ENCODE measurements at places on chromosomes 3 and 15. TPM values are rescaled to one million over a fixed set of nuclear protein-coding genes. Genes with fewer than 3 reads are reported as not detected.

The FEZF2 gene
- not detected for total RNA-seq

The RHO gene
- not detected for total RNA-seq

The PPARG gene
- 9.7 TPM for total RNA-seq

The CPLX3 gene
- not detected for total RNA-seq

The ARL6 gene
- 9.1 TPM for total RNA-seq

The OR5K2 gene
- total RNA-seq: not detected

The SLC28A2 gene
- not detected for total RNA-seq

GRCh38 chr3:159007331-159007730 lies 205.5 kb downstream of the MFSD1 start:
- DNase-seq: no peak

DNA sequence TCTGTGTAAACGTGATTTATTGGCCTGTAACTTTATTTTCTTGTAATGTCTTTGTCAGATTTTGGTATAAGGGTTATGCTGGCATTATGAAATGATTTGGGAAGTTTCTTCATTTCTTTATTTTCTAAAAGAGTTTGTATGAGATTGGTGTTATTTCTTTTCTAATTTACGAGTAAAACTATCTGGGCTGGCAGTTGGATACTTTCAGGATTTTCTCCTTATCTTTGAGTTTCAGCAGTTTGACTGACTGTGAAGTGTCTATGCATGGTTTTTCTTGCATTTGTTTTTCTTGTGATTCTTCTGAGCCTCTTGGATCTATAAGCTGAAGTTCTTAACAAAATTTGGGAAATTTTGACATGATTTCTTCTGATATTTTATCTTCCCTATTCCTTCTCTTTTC lies 18.1 kb downstream of the ADGRG7 start:
- DNase-seq: no peak

GRCh38 chr3:119069725-119070124 lies 35.1 kb upstream of the IGSF11 start:
- DNase-seq: no peak

DNA sequence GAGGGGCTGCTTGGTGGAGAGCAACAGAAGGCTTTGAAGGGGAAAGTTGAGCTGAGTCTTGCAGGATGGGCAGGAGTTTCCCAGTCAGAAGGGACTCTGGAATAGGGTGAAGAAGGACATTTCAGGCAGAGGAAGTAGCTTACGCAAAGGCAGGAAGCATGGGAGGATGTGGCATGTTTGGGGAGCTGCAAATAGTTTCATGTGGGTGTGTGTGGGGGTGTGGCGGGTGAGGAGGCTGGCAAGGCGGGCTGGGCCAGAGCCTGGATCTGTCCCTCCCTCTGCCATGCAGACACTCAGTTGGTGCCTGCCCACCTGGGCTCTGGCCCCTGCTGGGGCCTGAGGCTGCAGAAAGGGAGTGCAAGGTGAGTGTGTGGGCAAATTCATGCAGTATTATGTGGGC lies 10.4 kb downstream of the TEX264 start:
- DNase-seq: no peak

DNA sequence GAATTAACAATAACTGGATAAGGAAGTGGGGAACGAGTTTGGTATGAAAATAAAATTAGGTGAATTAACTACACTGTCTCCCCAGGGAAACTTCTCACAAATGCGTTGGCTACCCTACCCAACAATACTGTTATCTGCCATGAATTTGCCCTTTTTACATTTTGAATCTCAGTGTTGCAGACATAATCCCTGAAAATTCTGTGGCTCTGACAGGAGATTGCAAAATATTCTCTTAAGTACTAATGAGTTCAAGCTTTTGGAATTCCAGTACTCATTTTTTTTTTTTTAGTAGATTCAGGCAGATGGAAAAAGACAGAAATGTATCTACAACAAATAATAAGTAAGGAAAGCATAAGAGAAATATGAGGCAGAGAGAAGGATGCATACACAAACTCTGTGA lies 332.6 kb downstream of the LSAMP start:
- no peak for DNase-seq

DNA sequence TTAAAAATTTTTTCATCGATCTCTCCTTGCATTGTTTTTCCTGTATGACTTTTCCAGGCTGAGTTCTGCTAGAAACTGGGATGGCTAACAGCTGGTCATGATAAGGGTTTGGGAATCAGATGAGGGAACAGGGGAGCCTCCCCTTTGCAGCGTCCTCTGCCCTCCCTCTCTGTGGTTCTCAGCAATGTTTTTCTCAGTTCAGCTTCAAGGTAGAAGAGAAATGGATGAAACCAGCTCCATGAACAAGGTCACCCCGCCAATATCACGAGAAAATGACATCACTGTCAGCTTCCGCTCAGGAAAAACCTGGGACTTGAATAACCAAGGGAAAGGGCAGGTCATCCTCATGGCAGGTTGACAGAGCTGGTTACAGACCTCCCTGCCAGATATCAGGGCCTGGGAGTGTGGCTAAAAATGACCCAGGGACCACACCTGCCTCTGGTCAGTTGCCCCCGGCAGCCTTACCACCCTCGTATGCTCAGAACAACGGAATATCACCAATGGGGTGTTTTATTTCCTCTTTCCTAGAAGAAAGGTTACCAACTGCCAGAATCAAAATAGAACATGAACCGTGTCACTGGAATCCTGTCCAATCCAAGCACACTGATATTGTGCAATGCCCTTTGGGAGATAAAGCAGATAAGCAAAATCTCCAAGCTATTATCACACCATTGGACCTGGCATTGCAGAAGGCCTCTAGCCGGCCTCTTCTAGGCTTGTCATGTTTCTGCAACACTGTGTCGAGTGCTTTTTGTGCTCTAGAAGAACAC lies 26.1 kb downstream of the LSM3 start:
- peak; percentile 71 for DNase-seq

GRCh38 chr3:56131974-56132590 lies 336.2 kb downstream of the ERC2 start:
- peak; percentile 69 for DNase-seq

- DNase-seq: peak; percentile 88
Observed at GRCh38 chr3:173617490-173617889, 219.9 kb downstream of the NLGN1 start.

- no peak for DNase-seq
Observed at GRCh38 chr3:111045564-111045963, 26.1 kb upstream of the NECTIN3 start.

- no peak for DNase-seq
Observed at GRCh38 chr15:74543043-74543422, 2.0 kb downstream of the ARID3B start.

DNA sequence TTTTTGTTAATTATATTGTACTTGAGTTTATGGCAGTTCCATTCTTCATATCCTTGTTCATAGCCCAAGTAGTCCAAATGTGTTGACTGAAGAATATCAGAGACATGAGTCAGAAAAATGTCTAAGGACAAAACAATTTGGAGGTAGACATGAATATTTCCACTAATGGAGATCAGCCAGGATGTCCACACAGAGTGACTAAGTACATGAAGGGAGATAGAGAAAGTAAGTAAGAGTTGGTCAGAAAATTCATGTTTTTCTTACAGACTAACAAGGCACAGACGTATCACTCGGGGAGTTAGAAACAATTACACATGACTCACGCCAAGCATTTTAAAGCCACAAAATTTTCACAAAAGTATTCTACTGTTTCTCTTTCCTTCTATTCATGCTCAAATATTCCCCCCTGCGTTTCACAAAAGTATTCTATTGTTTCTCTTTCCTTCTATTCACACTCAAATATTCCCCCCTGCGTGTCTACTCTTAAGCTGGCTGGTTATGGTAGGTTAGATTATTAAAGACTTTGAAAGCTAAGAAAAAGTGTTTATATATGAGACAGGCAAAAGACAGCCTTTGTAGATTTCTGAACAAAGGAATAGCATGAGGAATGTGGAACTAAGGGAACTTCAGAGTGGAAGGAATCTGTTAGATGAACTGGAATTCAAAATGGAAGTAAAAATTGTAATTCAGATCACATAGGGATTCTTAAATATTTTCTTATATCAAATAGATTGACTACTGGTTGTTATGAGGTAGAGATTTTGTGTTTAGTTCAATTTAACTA lies 648.7 kb upstream of the CCDC54 start:
- no peak for DNase-seq

GRCh38 chr3:114685161-114685560 lies 391.3 kb downstream of the TIGIT start:
- DNase-seq: no peak

DNA sequence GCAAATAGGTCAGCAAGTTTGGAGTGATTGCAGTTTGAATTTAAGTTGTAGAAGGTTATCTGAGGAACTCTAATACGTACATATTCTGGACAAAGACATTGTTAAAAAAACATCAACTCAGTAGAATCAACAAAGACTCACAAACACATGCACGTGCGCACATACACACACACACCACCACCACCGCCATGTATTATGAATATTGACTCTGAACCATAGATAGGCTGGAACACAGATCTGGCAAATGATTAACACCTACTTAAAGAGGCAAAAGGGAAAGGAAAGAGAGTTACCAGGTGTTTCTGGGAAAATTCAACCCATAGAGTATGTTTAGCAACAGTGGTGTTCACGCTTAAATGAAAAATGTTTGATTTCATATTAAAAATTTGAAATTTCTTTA lies 334.2 kb upstream of the ALCAM start:
- DNase-seq: no peak

DNA sequence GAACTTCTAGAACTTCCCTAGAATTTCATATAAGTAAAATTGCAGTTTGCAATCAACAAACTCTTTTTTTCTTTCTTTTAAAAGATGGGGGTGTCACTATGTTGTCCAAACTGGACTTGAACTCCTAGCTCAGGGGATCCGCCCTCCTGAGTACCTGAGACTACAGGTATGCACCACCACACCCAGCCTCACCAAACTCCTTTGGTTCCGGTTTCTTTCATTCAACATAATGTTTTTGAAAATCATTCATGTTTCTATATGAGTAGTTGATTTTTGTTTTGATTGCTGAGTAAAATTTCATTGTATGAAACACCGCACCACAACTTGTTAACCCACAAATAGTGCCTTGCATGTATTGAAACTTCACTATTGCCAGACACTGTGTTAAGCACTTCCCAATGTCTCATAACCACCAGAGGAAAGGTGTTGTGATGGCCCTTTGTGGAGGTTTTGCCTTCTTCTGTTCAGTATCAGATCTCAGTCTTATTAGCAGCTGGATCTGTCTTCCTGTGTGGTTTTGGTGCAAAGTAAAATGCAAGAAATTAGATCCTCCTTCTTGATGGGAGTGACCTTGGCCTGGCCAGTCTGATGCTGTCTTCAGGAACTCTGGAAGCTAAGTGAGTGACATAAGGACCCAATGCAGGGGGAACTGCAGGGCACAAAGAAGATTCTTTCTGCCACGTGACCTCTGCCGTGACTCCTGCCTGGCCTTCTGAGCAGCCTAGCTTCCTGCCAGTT lies 78.8 kb upstream of the UBE2E1 start:
- no peak for DNase-seq

DNA sequence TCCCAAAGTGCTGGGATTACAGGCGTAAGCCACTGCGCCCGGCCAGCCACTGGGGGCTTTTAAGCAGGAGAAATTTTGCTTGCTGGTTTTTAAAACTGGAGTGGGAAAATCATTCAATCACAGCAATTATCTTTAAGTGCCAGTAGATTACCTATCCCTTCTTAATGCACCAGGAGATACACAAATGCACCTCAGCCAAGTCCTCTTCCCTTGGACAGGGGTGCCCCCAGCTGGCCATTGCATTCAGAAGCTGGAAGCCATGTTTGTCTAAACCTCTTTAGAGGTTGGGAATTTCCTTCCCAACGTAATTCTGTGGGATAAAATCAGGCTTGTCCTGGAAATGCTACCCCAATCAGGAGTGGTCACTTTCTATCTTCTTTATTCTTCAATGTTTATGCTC lies 26.6 kb downstream of the MIX23 start:
- DNase-seq: no peak

GRCh38 chr3:126104028-126104635 lies 20.2 kb upstream of the SLC41A3 start:
- peak; percentile 63 for DNase-seq

- no peak for DNase-seq
Observed at GRCh38 chr3:36282766-36283165, 97.5 kb upstream of the STAC start.

- no peak for DNase-seq
Observed at GRCh38 chr3:103894162-103894822, 1459.5 kb downstream of the ZPLD1 start.

DNA sequence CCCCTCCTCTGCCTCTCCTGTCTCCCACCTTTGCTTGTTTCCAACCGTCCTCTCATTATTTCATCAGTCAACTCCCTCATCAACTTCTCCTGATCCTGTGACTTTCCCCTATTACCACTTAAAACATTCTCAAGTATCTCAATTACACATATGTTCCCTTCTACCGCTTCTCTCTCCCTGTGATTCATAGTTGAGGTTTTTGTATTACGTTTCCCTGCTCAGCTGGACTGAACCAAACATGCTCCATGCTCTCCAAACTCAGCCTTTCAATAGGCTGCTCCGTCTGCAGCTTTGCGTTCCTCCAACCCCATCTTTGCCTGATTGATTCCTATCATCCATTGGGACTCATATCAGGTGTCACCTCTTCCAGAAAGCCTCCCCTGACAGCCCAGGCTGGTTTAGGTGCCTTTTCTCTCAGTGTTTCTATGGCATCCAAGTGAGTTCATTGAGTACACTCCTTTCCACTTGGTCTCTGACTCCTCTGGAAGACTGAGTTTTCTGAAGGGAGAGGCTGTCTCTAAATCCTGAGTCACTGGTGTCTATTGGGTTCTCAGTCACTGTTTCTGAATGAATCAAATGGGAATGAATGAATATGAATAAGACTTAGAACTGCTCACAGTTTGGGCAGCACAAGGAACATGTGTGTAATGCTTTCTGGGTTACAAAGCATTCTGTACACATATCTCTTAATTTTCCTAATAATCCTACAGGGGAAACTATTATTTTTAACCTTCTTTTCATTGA lies 56.4 kb downstream of the PLD1 start:
- no peak for DNase-seq

GRCh38 chr15:61336026-61336638 lies 107.0 kb upstream of the RORA start:
- no peak for DNase-seq

DNA sequence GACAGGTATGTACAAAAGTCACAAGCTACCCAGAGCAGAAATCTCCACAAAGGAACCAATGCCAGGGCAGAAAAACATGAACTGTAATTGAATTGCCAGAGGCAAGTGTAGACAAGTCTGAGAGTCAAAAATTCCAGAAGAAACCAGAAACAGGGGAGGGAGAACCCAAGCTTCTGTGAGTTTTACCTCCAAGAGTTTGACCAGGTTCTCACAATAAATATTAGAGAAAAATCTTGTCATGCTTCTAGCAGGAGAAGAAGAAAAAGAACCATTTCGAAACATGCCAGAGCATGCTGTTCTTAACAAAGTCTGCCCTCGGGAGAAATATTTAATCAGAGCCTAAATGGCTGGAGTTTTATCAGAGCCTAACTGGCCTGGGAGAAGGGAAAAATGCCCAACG lies 32.5 kb upstream of the AP3B2 start:
- DNase-seq: no peak

All from sigmoid colon (tissue), 7 donors.